T-helper 1 cell (primary cell): ENCODE measurements at places on chromosomes 12 and 14.

DNA sequence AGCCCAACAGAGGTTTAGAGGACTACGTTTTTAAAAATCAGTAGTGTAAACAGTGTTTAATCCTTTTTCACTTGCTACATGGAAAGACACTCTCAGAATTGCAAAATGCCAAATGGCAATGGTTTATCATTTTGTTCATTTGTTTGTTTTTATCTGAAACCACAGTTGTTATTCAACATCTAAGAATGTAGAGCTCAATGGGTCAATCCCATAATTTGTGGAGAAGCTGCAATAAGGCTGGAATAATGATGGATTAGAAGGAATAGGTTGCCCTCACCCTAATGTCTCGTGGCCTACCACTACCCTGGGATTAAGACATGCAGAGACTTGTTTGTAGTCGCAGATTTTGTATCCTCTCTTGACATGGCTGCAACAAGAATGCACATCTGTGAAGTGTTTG, 115.7 kb downstream of the LLPH start:
- no peak for DNase-seq

DNA sequence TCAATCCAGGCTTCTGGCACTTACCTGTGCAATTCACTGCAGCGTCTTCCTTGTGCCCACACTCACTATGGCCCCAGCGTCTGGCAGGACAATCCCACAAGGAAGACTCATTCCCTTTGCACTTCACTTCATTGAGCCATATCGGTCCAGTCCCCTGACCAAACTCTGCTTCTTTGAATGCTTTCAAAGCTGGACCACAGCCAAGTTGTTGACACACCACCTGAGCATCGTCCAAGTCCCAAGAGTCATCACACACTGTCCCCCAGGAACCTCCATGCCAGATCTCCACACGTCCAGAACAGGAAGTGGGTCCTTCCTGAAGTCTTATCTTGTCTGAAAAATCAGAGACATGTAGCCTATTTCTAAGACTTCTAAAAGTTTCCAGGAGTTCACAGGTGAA, 20.2 kb downstream of the CD163 start:
- no peak for DNase-seq

DNA sequence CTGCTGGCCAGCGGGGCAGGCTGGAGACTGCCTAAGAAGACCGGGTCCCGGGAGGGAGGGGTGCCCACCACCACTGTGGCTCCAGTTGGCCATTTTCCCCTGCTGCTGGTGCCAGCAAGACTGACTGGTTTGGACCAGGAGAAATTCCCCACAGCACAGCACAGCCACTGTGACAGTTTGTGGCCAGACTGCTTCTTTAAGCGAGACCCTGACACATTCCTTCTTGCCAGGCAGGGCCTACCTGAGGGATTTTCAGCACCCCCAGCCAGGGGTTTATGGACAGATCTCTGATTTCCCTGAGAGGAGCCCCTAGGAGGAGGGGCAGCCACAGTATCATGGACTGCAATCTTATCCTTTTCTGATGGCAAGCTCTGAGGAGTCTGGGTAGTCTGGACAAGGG, 15.5 kb downstream of the GLIPR1L1 start:
- DNase-seq, result no peak

GRCh38 chr14:21098076-21098891, at the start of gene ZNF219:
Gene ZNF219 (minus strand): TSS chr14:21098655. CDS start chr14:21093591, 5,064 bp downstream.
- no peak for DNase-seq

- no peak for DNase-seq
Measured at GRCh38 chr12:32027684-32028365, 68.6 kb downstream of the RESF1 start.
